Heart left ventricle (tissue), 16 donors: ENCODE measurements at places on chromosomes 2 and 18. TPM values are rescaled to one million over a fixed set of nuclear protein-coding genes. Genes with fewer than 3 reads are reported as not detected.

DNA sequence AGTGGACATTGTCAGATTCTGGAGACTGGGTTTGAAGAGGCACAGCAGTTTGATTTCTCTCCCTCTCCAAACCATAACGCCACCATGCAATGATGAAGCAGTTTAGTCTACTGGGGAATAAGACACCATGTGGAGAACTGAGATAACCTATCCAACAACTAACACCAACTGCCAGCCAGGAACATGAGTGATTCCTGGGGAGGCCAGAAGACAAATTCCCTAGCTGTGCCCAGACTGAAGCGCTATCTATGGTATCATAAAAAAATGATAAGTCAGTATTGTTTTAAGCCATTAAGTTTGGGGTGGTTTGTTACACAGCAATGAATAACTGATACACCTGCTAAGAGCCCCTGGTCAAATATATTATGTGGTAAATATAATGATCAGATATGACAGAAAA lies 129.3 kb downstream of the EXOC6B start:
- no peak for DNase-seq

DNA sequence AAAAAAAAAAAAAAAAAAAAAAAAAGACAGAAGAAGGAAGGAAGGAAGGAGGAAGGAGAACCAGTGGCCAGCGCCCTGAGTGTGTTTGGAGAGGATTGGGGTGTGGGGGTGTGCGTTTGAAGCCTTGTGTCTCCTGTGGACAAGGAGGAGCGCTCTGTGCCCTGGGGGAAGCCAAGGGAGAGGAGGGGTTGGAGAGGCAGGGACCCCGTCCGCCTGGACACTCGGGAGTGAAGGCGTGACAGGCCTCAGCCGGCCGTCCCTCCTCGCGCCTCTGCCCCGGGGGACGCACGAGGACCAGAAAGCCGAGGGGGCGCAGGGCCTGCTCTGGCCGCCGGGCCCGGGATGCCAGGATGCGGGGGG lies 44.9 kb downstream of the SERTAD2 start:
- DNase-seq, result no peak

DNA sequence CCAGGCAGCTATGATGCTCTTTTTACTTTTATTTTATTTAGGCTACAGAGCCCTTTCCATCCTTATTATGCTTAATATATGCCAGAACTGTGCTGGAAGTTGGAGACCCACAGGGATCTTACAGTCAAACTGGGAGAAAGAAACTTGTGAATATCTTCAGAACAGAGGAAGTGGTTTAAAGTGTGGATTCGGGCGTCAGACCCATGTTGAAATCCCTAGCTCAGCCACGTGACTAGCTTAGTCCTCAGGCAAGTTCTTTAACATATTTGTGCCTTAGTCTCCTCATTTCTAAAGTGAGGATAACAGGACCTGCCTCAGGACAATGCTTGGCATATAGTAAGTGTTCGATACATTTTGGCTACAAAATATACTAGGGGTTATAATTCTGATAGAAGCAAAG lies 59.1 kb downstream of the MAP3K20 start:
- DNase-seq, result no peak

DNA sequence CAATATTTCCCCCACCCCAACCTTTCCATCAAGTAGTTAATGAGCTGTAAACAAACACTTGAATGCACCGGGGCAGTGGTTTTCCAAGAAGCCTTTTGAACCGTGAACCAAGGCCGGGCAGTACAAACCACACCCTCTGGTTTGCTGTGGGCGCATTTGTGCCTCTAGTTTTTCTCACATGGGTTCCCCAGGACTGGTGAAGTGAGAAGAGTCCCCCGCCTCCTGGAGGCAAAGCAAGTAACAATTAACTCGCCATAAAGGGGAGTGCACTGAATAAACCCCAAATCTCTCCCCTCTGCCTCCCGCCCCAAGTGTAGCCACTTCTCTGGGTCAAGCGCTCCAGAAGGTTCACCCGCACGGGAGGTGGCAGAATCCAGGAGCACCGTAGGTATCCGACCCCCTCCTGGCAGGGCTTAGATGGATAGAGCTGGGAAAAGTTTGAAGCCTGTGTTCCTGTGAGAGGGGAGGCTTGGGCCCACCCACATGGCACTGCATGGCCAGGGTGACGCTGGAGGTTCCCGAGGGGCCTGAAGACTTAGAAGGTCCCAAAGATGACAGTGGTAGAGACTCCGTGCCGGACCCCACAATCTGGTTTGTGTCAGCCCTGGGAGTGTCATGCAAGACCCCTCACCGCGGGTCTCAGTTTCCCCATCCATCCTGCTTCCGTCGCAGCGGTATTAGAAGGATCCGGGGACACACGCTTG lies 182.2 kb downstream of the SMAD2 start:
- no peak for DNase-seq

GRCh38 chr2:95007822-95008221 lies 17.7 kb upstream of the MAL start:
- DNase-seq, result no peak

DNA sequence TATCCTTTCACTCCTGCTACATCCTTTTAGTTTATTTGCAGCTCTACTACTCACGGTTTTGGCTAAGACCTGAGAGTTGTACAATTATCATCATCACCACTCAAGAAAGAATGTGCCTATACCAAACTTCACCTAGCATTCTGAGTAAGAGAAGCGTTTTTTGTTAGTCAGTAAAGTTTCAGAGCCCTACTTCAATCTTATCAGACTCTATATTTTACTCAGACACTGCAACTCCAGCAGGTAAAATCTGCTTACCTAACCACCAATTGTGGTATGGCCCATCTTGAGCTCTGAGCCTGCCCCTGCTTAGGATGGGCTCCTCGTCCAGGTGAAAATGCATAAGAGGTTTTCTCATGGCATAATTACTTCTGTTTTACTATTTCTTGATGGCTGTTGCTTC lies 37.1 kb downstream of the ICOS start:
- no peak for DNase-seq

DNA sequence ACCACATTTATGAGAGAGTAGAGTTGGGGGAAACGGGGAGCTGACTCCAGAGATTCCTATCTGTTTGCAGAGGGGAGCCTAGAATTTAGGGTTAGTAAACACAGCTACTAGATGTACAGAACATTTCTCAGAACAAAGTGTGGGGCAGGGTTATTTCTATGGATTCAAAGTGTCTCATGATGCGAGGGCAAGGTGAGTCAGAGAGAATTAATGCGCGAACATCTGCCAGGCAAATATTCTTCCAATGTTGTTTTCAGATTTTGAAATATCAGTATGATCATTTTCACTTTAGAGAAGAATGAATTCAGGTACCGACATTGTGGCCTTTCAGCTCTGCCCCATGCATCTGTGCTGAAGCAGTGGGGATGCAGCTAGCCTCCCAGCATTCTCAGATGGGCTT lies 2.0 kb upstream of the DSEL start:
- DNase-seq, result no peak

GRCh38 chr2:191512216-191512835 lies 165.6 kb upstream of the NABP1 start:
- no peak for DNase-seq

DNA sequence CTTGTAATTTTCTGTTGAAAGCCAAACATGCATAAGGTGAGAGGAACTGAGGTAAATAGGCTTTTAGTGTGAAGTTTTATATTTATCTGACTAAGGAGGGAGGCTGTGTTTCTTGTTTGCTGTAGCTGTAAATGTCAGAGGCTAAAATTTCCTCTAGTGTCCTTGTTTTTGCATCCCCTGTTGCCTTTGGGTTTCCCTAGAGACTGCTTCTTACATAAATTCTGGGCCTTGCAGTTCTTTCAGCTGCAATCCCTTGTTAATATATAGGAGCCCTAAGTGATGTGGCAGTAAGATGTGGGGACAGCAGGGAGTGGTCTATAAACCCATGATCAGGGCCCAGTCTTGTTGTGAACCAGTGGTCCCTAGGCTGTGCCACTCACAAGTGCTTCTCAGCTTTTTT lies 7.5 kb upstream of the IMP4 start:
- DNase-seq, result no peak

DNA sequence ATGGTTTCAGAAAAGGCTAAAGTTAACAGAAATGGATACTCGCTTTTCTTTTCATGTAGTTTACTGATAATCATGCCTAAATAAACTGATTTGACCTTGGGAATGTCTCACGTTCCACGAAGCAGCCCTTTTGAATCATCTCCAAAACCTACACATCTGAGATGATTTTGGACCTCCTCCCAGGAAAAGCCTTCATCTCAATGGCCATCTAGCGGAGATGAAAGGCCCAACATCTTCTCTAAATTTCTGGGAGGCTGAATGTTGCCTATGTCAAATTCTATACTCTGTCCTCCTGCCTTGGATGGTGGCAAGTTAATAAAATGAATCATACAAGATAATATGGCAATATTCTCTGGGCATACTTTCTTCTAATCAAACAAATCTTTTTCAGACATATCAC lies 448.5 kb downstream of the ZEB2 start:
- no peak for DNase-seq

DNA sequence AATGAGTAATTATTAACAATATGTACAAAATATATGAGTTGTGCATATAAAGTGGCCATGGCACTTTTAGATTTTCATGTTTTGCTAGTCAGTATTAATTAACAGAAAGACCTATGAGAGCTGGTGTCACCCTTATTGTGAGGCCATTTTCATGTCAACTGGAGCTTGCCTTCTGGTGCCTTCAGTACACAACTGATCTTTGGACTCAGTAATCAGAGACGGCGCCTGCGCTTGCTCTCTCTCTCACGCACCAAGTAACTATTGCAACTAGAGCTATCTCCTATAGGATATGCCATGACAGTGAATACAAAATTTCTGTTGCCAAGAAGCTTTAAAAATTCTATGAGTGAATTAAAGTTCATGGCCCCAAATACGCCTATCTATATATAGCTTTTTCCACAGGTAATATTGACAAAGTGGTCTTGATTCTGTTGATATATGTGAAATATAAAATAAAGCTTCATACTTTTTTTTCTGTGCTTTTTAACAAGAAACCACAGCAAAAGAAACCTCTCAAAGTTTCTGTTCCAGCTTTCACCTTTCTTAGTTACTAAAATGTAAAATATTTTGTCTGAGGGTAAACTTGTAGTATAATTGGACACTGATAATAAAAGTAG lies 2.9 kb downstream of the SERTAD2 start:
- no peak for DNase-seq

DNA sequence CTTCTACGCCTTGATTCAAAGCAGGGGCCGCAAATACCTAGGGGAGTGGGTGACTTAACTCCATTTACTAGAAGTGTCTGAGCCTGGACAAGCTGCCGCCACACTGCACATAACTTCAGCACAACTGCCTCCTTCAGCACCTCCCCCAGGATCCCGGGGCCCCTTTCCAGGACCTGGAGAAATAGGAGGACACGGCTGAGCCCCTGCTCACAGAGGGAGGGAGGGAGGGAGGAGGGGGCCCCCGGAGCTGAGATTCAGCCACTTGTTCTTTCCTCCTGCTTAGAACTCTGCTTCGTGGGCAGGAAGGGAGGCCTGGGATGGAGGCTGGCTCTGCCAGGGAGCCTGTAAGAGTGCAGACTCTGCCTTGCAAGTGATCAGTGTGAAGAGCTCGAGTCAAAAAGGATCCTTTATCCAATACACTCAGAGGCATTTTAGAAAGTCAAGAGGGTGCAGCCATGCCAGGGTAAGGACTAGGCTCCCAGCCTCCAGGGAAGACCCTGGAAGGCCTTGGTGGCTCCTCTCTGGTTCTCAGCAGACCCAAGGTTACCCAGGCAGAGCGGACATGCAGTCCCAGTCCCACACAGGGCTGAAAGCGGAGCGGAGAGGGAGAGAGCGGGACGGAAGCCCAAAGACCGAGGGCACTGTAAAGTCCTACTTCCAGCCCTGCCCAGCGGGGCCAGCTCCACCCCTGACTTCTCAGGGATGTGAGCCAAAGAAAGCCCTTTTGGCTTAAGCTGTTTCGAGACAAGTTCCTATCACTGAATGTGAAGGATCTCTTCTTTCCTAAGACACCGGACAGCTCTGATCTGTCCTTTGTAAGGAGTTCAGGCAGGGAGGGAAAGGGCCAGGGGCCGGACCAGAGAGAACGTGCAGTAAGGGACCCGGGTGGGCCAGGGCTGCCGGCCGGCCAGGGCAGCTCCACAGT lies 8.6 kb upstream of the ARMC9 start:
- no peak for DNase-seq

- DNase-seq, result no peak
These were observed 44.1 kb downstream of the TMEM163 start for GRCh38 chr2:134674687-134675086.

DNA sequence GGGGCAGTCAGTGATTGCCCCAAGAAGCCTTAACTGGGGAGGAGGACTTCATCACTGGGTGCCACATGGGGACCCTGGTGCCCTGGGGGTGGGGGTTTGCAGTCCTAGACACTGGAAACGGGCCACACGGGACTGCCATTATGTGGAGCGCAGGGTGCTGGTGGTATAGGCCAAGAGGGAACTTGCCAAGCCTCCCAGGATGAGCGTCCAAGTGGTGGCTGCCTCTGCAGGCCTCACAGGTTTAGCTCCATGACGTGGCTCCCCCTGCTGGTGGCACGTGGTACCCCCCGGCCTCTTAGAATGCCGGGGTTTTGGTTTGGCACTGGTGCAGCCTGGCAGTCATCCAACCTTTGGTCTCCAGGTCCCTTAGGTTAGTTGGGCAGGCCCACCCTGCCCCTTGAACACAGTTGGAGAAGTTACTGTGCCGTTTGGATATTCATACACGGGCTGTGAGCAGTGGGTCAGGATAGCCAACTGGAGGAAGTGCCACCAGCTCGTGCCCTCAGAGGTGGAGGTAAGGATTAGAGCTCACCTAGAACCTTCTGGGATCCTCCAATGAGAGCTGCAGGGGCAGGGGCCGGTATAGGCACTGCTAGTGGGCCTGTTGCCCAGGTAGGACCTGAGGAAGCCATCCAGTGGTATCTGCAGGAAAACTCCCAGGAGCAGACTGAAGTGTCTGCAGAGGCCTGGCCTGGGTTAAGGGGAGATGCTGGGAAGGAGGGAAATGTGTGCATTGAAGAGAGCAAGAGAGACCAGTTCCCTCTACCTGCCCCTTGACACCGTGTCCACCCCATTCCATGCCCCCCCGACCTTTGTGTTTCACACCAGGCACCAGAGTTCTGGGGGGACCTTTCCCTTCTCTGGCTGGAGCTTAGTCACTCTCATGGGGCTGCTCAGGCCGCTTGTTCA lies 5.7 kb downstream of the PTMA start:
- peak; percentile 91 for DNase-seq

GRCh38 chr2:40034198-40034597 lies 255.1 kb upstream of the THUMPD2 start:
- no peak for DNase-seq

DNA sequence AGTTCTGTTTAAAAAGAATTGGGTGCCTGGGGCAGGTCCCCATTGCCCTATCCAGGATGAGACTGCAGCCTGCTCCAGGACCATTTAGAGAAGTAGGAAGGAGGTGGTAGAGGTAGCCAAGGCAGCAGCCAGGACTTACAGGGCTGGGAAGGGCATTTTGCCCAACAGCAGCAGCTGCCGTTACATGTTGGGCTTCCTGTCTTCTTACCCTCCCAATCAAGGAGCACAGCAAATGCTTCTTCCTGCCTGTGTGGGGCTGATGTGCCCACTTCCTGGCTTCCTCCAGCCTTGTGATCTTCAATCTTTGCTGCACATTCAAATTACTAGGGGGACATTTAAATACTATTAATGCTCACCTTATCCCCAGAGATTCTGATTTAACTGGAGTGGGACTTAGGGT lies 112.0 kb downstream of the QPCT start:
- no peak for DNase-seq

DLGAP1 gene
- total RNA-seq, result 0.12 TPM

FABP1 gene
- not detected for total RNA-seq

POU3F3 gene
- total RNA-seq, result not detected

MTLN gene
- 195 TPM for total RNA-seq

PLEKHA3 gene
- 40.5 TPM for total RNA-seq

CTAGE1 gene
- total RNA-seq, result not detected

ERBB4 gene
- total RNA-seq, result 12.8 TPM

METTL8 gene
- 13.2 TPM for total RNA-seq

LIMS1 gene
- total RNA-seq, result 89.8 TPM

RNF125 gene
- 3.3 TPM for total RNA-seq

VSNL1 gene
- total RNA-seq, result 22.5 TPM

GCKR gene
- not detected for total RNA-seq

TTN gene
- total RNA-seq, result 4,342 TPM
